ENCODE measurements at places on chromosomes 16 and 17.

- no peak for DNase-seq
Measured at GRCh38 chr17:74760404-74761105, 12.1 kb downstream of the NHERF1 start.

GRCh38 chr17:58242171-58242784, 3.9 kb downstream of the LPO start:
- DNase-seq = no peak

- peak; percentile 75 for DNase-seq
Measured at GRCh38 chr17:39238311-39238972, 12.7 kb upstream of the STAC2 start.

- DNase-seq = no peak
Measured at GRCh38 chr16:2768403-2769089, 8.5 kb downstream of the ELOB start.

- no peak for DNase-seq
Measured at GRCh38 chr16:72129976-72130656, 36.5 kb downstream of the DHX38 start.

DNA sequence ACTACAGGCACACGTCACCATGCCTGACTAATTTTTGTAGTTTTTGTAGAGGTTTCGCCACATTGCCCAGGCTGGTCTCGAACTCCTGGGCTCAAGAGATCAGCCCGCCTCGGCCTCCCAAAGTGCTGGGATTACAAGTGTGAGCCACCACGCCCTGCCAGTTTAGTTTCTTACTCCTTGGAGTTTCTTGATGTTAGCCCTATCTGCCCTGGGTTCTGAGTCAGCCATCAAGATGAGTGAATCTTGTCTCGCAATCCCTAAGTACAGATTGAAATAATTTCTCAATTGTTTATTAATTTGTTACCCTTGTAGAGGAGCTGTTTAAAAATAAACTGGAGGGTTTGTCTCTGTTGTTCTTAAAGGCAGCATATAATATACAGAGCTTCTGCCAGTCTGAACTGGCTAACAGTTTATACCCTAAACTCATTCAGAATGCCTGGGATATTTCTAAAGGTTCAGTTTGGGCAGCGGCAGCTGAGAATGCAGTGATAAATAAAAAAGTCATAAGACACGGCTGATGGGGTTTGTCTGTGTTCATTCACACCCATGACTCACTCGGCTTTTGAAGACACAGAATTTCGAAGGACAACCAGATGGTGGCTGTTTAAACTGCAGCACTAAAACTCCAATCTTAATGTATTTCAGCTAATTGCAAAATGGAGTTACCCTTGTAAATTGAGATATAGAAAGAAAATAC, 39.6 kb downstream of the GPRC5B start:
- DNase-seq = no peak

DNA sequence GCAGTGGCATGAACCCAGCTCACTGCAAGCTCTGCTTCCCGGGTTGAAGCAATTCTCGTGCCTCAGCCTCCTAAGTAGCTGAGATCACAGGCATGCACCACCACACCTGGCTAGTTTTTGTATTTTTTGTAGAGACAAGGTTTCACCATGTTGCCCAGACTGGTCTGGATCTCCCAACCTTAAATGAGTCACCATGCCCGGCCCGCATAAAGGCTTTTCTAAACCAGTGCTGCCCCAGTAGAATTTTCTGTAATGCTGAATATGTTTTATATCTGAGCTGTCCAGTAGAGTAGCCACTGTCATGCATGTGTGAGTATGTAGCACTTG, 36.9 kb upstream of the WSB1 start:
- DNase-seq = no peak

- DNase-seq = no peak
Measured at GRCh38 chr16:31880322-31880979, 6.8 kb downstream of the ZNF267 start.

- DNase-seq = no peak
Measured at GRCh38 chr17:80836971-80837481, 154.6 kb upstream of the CHMP6 start.

DNA sequence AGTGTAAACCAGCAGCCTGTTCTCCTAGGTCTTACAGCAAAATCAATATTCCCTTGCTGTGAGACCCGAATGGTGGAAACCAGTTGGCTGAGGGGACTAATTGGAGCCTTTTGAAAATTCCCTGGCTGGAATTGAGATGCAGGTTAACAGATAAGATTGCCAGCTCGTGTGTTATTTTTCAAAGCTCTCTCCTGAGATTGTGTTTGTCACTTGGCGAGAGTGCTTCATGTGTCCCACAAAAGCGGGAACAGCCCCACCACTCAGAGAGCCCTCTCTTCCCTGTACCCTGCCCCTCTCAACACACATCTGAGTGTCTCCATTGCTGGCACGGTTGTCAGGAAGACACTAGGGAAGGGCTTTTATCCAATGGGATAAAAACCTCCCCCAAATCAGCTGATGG, 356.1 kb downstream of the CPPED1 start:
- no peak for DNase-seq

DNA sequence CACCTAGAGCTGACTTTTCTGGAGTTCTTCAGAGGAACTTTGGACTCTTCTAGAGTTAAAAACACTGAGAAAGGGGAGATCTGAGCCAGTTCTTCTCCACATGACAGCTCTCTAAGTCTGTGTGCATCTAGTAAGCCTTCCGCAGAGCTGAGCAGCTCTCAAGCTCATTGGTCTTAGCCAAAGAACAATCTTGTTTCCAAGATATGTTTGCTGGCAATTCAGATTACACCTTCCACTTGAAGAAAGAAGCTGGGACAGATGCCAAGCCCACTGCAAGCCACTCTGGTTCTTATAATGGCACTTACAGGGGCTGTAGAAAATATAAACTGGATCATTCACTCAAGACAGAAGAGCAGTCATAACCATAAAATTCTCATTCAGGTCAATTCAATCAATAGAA, 134.1 kb upstream of the TOX3 start:
- no peak for DNase-seq

GRCh38 chr17:56110463-56111135, 42.7 kb upstream of the ANKFN1 start:
- DNase-seq = no peak

DNA sequence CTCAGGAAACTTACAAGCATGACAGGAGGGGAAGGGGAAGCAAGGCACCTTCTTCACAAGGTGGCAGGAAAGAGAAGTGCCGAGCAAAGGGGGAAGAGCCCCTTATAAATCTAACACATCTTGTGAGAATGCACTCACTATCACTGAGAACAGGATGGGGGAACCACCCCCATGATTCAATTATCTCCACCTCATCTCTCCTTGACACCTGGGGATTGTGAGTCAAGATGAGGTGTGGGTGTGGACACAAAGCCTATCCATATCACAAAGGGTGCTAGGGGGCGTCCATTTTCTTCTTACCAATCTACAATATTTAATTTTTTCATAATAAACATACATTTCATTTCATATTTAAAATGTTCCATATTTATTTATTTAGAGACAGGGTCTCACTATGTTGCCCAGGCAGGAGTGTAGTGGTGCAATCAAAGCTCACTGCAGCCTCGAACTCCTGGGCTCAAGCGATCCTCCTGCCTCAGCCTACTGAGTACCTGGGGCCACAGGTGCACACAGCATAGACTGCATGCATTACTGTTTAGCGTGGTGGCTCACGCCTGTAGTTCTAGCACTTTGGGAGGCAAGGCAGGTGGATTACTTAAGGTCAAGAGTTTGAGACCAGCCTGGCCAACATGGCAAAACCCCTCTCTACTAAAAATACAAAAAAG, 26.5 kb upstream of the FAAP100 start:
- DNase-seq = no peak

- peak; percentile 20 for DNase-seq
Measured at GRCh38 chr16:22161999-22162655, at the start of gene SDR42E2. TSS of gene SDR42E2 (plus strand) at chr16:22162506. CDS start at chr16:22165583, 3,077 bp downstream.

- DNase-seq = no peak
Measured at GRCh38 chr17:52143542-52143941, 15.0 kb downstream of the CA10 start.

DNA sequence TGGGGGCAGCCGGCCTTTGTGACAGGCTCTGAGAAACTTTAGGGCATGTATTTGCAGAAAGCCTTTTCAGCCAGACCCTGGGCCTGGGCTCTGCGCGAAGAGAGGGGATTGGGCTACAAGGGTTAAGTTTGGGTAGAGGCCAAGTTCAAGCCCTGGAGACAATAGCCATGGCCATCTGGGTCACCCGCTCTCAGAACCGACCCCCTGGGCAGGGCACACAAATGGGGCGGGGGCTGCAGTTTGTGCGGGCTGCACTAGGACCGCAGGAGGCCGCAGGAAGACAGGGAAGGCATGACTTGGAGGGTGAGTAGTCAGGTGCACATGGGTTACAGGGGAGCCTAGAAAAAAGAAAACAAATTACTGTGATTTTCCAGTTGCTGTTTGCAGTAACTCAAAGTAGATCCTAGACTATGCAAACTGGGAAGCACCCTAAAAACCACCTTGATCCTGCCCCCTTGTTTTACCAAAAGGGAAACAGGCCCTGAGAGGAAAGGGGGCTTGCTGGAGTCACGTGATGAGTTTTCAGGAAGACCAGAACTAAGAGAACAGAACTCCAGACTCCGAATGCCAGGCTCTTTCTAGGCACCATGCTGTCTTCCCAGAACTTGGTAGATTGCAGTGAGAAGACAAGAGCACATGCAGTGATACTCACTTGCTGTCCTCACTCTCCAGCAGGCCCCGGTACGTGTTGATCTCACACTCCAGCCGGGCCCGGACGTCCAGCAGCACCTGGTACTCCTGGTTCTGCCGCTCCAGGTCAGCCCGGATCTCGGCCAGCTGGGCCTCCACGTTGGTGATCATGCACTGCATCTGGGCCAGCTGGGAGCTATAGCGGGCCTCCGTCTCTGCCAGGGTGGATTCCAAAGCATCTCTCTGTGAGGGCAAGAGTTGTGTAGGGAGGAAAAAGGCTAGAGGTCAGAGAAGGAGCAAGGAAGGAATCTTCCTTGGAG, 3.8 kb downstream of the KRT35 start:
- DNase-seq = no peak

- no peak for DNase-seq
Measured at GRCh38 chr16:75060723-75061122, 55.9 kb downstream of the LDHD start.

- no peak for DNase-seq
Measured at GRCh38 chr16:2896480-2897010, 13.5 kb downstream of the FLYWCH2 start.

- no peak for DNase-seq
Measured at GRCh38 chr16:85286066-85286831, 174.0 kb upstream of the CIBAR2 start.

DNA sequence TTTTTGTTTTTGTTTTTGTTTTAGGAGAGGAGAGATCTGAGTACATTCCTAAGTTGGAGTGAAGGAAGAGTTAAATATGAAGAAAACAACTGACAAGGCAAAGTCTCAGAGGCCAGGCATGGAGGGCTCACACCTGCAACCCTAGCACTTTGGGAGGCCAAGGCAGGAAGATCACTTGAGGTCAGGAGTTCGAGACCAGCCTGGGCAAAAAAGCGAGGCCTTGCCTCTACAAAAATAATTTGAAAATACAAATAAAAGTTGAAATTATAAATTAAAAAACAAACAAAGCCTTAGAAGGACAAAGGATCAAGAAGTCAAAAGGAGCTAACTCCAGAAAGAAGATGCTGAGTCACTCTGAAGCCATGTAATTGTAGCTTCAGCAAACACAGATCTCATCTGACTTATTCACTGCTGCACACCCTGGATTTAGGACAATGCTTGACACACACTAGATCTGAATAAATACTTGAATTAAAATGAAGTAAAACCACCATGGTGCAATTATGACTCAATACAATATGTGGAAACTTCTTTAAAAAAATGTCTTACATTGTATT, 9.1 kb downstream of the CEP20 start:
- DNase-seq = no peak

GRCh38 chr16:9665851-9666271, 516.4 kb downstream of the GRIN2A start:
- DNase-seq = no peak

DNA sequence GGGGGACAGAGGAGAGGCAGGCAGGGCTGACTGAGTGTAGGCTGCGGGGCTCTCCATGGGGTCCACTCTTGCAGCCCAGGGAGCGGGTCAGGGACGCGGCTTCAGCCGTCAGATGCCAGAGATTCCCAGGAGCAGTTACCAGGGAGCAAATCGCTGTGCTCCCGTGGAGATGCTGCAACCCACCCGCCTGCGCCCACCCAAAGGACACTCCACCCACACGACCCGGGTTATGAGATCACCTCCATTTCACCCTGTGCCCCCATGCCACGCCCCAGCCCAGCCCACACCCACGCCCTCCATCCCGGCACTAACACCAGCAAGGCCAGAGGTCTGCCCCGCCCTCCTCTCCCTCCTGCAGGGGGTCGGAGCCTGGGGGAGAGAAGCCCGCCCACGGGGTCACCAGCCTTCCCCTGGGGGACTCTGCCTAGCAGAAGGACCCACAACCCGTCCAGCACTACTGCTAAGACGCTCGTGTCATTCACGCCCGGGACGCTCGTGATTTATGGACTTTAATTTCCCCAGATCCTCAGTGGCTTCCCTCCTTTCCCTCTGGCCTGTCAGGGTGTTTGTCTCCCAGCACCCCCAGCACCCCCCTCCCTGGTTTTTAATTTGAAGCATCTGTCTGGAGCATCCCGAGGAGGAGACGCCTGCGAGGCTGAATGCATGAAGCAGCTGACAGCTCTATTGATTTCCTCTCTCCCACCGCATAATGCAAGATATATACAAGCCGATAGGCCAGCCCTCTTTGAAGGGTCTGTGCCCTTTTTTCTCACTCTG, 6.7 kb upstream of the RPL38 start:
- DNase-seq = no peak

- peak; percentile 33 for DNase-seq
Measured at GRCh38 chr16:80466024-80466987, 74.5 kb upstream of the DYNLRB2 start.

DNA sequence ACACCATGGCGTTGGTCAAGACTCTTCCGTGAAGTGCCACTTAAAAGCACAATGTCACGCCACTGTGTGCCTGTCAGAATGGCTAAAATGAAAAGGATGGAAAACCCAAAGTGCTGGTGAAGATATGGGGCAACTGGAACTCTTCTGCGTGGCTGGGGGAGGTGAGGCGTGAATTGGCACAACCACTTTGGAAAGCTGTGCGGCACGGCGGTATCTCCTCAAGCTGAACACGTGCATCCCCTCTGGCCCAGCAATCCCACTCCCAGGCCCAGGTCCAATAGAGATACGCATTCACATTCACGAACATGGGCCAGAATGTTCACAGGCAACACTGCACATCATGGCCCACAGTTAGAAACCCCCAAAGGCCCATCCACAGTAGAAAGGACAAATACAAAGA, 8.9 kb downstream of the DUSP3 start:
- DNase-seq = no peak

GRCh38 chr17:17942846-17943245, 29.4 kb downstream of the TOM1L2 start:
- no peak for DNase-seq

- DNase-seq = no peak
Measured at GRCh38 chr17:70552230-70552981, 383.1 kb downstream of the KCNJ2 start.

- no peak for DNase-seq
Measured at GRCh38 chr16:69762814-69763598, 874 bp downstream of the WWP2 start.

- DNase-seq = no peak
Measured at GRCh38 chr16:66562986-66563385, 3.3 kb upstream of the CMTM1 start.

Data from effector memory CD4-positive, alpha-beta T cell (primary cell).